Left ventricle myocardium inferior (tissue), 1 donor: ENCODE measurements at places on chromosomes 3 and 15. TPM values are rescaled to one million over a fixed set of nuclear protein-coding genes. Genes with fewer than 3 reads are reported as not detected.
A peak's percentile ranks its signal among the peaks of the same experiment; 100 is the strongest.

DNA sequence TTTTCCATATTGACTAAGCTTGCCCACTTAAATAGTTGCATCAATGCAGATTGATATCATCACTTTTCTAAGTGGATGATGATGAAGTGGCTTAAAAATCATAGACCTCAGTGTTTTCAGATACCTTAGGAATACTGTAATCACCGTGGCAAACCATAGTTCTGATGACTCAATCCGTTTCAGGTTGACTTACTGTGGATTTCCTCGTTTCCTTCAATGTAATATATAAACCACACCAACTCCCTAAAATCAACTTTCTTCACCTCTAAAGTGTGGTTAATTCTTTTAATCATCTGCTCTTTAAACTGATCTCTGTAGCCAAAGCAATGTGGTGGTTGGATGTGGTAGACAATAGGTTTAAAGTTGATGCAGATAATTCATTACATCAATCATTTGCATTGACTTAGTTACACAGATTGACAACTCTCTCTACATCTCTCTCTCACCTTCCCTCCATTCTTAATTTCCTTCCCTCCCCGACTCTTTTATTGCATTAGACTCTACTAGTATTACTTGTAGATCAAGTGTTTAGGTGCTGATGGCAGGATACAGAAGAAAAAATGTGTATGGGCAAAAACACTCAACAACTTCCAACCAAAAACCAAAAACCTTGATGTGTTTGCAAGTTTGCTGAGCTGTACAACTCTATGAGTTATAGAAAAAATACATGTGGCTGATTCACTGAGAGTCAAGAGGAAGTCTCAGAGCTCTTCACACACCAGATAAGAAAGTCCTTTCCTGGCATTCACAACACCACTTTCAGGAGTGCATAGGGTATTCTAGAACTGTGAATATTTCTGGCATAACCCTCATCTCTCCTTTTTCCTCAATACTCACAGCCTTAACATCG lies 243.5 kb downstream of the NFKBIZ start:
- DNase-seq, result no peak

- DNase-seq, result no peak
These were observed 32.8 kb upstream of the SFMBT1 start for GRCh38 chr3:53078656-53079055.

- peak; percentile 51 for DNase-seq
These were observed 54.7 kb downstream of the TRPM1 start for GRCh38 chr15:31046759-31047359.

The FBXO45 gene
- total RNA-seq, result 7.3 TPM

The MASP1 gene
- 214 TPM for total RNA-seq

The GRM7 gene
- not detected for total RNA-seq

DNA sequence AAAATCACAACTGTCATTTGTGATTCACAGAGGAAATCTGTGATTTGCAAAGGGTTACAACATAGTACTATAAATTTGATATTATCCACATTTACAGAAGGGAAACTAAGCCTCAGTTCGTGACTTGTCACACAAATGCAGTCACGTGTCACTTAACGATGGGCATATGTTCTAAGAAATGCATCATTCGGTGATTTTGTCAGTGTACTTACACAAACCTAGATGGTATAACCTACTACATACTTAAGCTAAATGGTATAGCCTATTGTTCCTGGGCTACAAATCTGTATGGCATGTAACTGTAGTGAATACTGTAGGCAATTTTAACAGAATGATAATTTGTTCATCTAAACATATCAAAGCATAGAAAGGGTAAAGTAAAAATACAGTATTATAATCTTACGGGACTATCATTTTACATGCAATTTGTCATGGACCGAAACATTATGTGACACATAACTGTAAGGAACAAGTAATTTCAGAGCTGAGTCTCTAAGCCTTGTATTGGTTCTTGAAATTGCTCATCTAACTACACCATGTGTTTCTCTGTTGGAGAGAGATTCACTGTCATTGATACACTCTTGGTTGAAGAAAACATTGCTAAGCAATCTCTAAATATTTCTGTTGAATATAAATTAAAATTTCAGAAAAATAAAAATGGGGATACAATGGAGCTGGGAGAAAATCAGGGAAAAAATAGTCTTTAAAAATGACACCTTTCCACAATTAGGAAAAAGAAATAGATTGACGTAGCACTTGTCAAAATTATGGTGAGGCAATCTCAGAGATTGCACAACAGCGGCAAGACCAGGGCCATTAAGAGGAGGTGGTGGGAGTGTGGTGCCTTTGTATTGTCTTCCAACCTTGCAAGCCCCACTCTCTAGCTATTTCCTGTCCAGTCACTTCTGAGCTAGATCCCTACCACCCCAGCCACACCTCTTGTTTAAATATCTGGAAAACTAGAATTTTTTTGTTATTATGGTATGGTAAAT lies 645.8 kb upstream of the TBL1XR1 start:
- DNase-seq, result no peak

The KCNMB3 gene
- total RNA-seq, result 0.96 TPM

The GPR171 gene
- not detected for total RNA-seq
